ENCODE measurements at places on chromosomes 3 and 15.

GRCh38 chr3:58269356-58269755 lies 31.8 kb downstream of the ABHD6 start:
- no peak for DNase-seq

GRCh38 chr3:10160346-10160745 lies 4.4 kb upstream of the IRAK2 start:
- DNase-seq = no peak

- no peak for DNase-seq
Measured at GRCh38 chr15:45795440-45796069, 160.7 kb downstream of the SQOR start.

DNA sequence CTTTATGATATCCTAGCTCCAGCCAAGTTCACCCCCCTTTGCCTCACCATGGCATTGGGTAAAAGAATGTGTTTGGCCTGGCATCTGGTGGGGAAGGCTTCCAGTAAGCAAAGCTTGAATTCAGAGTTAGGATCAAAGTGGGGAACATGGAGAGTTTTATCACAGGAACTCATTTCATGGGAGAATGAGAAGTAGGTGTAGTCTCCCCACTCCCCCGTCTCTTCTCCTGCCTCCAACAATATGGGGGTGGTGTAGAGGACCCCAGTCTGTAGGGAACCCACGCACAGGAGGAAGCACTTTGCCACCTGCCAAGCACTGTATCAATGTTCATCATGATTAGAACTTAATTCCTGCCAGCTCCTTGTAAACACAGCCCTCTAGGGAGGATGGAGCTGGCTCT lies 200.5 kb downstream of the UACA start:
- DNase-seq = no peak

- DNase-seq = no peak
Measured at GRCh38 chr3:78908236-78908635, 859.6 kb downstream of the ROBO1 start.

DNA sequence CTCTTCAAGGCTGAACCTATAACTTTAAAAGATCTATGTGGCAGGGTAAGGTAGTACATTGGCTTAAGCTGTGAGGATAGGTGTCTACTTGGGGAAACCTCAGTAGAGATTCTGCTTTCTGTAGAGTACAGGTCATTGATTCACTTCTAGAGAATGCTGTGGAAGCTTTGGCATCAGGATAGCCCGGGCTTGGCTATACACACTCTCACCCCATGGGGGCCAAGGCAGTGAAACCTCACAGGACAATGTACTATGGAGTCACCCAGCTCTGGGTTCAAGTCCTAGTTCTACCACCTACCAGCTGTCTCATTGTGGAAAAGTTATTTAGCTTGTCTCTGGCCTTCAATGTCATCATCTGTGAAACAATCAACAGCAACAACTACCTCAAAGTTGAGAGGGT lies 9.0 kb downstream of the MTFMT start:
- no peak for DNase-seq

GRCh38 chr3:30059240-30059639 lies 547.2 kb upstream of the TGFBR2 start:
- no peak for DNase-seq

- DNase-seq = no peak
Measured at GRCh38 chr3:117483839-117484238, 774.3 kb downstream of the TUSC7 start.

GRCh38 chr3:21163956-21164355 lies 587.1 kb downstream of the ZNF385D start:
- DNase-seq = no peak

- no peak for DNase-seq
Measured at GRCh38 chr15:63597038-63597790, at the start of gene FBXL22. Gene FBXL22, plus strand, starts transcription at chr15:63597387. Its CDS starts 6 bp downstream, at chr15:63597393.

DNA sequence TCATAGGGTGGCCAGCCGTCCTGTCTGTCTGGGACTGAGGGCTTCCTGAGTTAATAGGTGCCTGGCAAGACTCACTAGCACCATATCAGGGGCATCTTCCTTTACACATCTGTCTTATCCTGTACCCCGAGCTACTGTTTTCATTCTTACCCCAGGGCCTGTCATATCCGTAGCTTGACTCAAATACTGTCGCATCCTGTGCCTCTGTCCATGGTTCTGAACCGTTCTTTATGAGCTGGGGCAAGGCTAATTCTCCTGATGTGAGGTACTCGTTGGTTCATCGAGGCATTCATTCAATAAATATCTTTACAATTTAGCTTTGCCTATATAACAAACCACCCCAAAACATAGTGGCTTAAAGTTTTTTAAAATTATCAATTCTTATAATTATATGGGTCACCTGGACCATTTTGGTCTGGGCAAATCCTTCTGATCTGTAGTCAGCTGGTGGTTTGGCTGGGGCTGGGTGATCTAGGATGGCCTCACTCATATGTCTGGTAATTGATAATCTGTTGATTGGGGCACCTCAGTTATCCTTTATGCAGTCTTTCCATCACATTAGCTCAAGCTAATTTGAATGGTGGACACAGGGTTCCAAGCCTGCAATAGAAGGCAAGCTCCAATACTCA lies 121.2 kb downstream of the TLE3 start:
- no peak for DNase-seq

DNA sequence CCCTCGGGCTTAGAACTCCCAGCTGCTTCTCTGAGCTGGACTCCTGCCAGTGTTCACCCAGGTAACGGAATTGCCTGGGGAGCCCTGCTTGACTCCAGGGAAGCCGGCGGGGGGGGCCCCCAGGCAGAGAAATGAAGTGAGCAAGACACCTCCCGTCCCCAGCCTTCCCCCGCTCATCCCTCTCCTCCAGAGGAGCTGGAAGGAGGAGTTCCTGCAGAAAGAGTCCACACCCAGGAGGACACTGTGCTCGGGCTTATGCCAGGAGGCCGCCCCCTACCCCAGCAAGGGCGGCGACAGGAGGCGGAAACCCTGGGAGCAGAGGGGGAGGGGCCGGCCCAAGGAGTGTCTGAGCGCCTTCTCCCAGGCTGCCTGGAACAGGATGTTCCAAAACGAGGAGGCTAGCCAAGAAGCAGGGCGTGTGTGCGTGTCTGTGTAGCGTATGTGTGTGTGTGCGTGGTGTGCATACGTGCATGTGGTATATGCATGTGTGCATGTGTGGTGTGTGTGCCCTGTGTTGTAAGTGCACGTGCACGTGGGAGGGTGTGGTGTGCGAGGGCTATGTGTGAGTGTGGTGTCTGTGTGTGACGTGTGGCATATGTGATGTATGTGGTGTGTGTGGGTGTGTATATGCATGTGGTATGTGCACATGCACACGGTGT lies 511.3 kb downstream of the SHQ1 start:
- DNase-seq = no peak

- DNase-seq = no peak
Measured at GRCh38 chr3:22241110-22241509, 490.1 kb upstream of the ZNF385D start.

DNA sequence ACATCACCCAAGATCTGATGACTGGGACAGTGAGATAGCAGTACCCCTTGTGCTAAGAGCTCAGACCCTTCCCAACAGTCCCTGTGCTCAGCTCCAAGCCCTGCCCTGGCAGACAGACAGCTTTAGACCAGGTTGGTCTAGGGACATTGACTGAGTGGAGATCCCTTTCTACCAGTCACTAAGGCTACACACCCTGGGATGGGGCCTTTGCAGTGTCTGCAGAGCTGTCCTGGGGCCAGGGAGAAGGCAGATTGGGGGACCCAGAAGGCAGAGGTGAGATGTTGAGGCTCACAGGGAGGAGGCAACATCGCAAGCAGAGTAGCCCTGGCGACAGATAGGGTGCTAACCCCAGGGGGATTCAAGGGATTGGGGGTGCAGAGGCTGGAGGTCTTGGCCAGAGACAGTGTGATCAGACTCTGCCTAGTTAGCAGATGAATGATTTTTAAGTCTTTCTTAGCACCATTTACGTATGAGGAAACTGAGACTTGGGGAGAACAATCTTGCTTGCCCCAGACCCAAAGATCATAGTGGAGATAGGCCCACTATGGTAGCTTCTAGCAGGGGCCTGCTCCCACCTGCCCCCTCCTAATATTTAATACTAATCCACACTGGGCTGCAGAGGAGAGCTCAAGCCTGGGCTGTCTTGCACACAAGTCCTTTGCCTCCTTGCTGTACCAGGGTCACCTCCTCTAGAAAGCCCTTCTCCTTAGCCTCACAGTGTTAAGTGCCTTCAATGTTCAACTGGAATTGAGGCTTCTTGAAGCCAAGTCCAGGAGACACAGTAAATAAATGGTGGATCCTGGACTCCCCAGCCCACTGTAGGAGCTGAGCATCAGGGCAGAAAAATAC lies 32.6 kb downstream of the HMCES start:
- DNase-seq = no peak

DNA sequence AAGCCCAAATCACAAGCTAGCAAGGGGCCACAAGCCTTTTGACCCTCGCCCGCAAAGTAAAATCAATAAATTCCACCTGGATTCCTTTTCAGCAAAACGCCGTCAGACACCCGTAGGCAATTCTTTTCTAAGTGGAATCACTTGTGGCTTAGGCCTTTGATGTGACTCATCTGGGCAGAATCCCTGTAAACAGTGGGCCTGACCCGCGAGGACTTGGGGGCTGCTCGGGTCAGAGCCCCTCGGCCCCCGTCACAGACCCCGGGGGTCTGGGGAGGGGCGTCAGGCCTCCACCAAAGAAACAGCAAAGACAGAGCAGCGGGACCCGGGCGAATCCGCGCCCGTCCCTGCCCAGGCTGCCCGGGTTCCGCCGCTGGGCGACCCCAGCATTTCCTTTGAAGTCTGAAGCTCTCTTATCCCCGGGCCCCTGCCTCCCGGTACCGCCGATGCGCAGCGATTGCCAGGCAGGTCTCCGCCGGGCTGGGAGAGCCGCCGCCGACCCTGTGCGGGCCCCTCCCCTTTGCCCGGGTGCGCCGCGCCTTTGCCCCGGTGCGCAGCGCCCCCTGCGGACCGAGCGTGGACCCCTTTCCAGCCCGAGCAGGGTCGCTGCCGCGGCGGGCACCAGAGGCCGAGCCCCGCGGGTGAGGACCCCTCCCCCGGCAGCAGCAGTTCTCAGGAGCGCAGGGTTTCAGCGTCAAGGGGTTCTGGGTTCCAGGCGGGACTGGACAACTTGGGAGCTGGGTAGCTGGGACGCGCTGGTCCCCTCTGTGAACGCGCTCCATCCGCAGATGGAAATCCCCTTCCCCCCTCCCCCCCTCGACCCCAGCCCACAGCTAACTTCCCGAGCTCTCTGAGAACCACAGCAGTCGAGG lies 178.3 kb downstream of the UACA start:
- DNase-seq = no peak

DNA sequence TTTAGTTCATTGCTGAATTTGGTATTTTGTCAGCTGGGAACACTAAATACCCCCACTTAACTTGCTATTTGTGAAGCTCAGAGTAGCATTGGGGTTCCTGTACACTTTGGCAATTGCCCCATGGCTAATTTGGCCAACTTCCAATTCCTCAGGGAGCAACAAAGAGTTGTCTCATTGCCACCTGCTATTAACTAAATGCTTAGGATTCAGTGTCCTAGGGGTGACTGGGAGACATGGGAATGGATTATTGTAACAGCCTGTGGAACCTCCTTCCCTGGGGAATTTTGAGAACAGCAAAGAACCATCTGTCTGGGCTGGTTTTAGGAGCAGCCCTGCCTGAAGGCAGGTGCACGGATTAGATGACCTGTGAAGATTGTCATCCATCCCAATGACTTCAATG lies 437.4 kb upstream of the TPRG1 start:
- DNase-seq = no peak

GRCh38 chr3:148230473-148230872 lies 467.2 kb upstream of the AGTR1 start:
- no peak for DNase-seq

GRCh38 chr15:42693496-42693895 lies 43.4 kb downstream of the CDAN1 start:
- no peak for DNase-seq

DNA sequence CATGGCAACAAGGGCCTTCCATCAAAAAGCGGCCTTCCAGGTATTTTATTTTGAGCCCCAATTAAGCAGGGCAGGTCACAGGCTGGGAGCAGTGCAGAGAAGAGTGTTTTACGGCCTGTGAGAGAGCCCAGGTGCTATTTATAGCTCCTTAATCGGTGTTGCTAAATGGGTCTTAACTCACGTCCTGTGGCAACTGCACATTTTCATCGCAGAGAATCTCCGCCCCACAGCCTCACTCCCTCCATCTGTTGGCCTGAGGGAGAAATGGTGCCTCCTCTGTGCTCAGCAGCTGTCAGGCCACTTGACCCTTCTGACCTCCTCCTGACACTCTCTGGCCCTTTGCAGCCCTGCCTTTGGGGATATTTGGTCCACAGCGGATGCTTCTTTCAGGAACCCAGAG lies 58.6 kb downstream of the SPSB4 start:
- DNase-seq = no peak

- DNase-seq = no peak
Measured at GRCh38 chr15:52552303-52552702, 16.5 kb downstream of the ARPP19 start.

- DNase-seq = no peak
Measured at GRCh38 chr15:31265090-31265870, 61.4 kb upstream of the KLF13 start.

DNA sequence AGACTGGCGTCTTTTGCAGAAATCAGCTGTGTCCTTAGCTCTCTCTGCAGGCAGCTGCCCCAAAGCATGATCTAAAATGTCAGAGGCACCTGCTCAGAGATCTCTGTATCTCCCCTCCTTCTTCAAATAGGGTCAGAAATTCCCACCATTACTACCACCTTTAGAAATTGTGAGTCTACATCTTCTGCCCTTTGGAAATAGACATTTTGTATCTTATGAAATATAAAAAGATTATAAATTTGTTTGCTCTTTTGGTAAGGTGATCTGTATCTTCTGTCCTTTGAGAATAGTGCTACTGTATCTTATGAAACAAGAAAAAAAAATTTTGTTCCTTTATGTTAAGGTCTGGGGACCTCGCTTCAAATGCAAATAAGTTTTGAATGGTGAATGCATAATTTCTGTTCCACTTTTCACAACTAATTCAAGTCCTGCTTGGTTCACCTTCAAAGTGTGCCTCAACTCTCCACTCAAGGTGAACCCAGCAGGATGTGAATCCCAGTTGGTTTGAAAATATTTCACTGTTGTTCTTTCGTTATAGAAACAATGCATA lies 28.3 kb upstream of the GPD1L start:
- DNase-seq = no peak

GRCh38 chr3:122843604-122844003 lies 48.7 kb downstream of the SLC49A4 start:
- DNase-seq = no peak

DNA sequence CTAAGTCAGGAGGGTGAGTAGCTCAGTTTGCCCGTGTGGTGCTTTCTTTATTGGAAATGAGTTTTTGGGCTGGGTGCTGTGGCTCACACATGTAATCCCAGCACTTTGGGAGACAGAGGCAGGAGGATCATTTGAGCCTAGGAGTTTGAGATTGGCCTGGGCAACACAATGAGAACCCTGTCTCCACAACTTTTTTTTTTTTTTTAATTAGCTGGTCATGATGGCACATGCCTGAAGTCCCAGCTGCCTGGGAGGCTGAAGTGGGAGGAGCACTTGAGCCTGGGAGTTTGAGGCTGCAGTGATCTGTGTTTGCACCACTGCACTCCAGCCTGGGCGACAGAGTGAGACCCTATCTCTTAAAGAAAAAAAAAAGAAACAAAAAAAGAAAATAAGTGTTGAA lies 174.9 kb downstream of the NSMCE3 start:
- DNase-seq = no peak

Data from GM10248 (cell line).